ENCODE measurements at places on chromosomes 16 and 17.

DNA sequence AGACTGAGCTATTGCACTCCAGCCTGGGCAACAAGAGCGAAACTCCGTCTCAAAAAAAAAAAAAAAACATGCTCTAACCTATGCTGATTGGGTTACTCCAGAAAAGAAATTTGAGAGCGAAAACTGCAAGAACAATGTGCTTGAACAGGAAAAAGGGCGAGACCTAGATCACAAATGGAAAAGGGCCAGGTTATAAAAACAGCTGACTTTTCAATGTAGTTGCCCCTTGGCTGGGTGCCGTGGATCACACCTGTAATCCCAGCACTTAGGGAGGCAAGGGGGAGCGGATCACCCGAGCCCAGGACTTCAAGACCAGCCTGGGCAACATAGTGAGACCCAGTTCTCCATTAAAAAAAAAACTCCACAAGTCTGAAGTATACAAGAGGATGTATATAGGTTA, 48.8 kb downstream of the MRM3 start:
- no peak for DNase-seq

GRCh38 chr17:50626037-50626574, 8.6 kb upstream of the ABCC3 start:
- DNase-seq: no peak

- no peak for DNase-seq
These were observed 75.3 kb downstream of the MRTFB start for GRCh38 chr16:14146445-14146844.

DNA sequence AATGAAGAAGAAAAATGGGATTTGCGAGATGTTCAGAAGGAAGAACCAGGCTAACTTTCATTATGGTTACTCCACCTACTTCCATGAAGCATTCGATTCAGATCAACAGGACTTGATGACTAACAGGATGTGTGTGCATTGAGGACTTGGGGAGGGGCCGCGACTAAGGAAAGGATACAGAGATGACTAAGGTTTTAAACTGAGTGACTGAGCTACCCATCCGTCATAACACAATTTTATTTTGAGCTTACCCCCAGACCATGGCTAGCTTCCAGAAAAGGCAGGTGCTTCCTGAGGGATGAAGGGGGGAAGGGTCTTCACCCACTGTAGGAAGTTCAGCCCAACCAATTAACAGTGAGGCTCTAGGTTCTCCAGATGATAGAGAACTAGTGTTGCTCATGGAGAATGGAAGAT, 2.5 kb upstream of the CDYL2 start:
- no peak for DNase-seq

DNA sequence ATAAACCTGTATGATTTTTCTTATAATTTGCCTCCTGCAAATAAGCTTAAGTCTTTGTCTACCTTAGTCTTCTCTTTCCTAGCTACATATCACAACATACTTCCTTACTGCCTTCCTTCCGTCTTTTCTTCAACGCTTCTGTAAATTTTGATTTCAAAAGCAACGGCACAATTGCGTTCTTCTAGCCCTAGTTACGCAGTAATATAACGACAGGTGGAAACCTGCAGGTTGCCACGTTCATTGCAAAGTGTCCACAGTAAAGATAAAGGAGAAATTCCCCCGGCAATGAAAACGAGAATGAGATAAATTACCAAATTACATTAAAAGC, 546 bp upstream of the PSMD7 start:
- DNase-seq: no peak

DNA sequence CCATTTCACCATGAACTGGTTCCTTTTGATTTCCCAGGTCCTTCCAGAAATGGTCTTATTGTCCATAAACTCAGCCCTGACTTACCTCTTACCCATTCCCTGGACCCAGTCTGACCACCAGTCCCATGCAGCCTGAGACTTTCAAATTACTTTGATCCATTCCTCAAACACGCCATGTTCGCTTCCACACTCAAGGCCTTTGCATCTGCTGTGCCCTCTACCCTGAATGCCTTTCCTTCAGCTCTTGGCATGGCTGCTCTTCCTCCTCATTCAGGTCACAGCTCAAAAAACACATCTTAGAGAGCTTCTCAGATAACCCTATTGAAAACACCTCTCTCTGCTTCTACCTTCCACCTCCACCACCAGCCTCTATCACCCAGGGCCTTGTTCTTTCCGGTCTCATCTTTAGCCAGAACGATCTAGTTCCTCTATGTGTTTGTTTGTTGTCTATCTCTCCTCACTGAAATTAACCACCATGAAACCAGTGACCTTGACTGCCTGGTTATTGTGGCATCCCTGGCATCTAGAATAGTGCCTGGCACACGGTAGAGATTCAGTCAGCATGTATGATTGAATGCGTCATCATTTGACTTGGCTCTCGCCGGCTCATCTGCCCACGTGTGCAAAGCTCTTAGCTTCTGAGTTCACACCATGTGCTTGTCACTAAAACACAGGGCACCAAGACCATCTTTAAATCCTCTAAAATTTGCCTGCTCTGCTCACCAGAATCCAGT, 12.8 kb downstream of the CRYM start:
- no peak for DNase-seq
